ENCODE measurements at places on chromosomes 11 and 22. TPM values are rescaled to one million over a fixed set of nuclear protein-coding genes. Genes with fewer than 3 reads are reported as not detected.

DNA sequence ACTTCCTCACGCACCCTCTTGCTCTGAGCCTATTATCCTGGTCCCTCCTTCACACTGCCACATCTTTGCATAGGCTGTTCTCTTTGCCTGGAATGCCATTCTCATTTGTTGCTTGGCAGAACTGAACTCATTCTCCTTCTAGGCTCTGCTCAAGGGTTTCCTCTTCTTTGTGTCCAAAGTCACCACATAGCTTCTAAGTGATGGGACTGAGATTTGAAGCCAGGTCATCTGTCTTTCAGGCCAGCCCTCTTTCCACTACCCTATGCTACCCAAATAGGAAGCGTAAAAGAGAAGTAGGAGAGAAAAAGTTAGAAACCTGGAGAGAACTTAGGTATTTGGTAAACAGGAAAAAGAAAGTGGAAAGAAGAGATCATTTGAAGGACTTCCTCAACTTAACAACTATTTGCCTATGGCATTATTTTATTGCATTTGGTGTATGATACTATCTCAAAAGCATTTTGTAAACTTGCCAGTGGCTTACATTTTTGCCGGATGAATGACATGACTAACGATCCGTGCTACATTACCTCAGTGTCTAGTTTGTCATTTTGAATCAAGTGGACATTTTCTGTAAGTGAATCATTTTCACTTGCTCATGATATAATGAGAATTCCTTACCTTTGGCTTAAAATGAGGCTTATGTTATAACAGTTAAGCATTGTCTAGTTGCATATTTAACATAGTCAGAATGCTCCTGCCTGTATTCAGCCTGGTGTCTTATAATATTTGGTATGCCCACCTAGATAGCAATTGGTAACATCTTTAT lies 18.5 kb downstream of the NF2 start:
- H3K27me3 ChIP-seq = no peaks in the 10 kb centered on the region
- H3K4me3 ChIP-seq = no peak overlapping the region
- DNase-seq = no peak
- H3K36me3 ChIP-seq = no peaks in the 10 kb centered on the region
- H3K27ac ChIP-seq = no peak overlapping the region

The GLYAT gene
- not detected for total RNA-seq

DNA sequence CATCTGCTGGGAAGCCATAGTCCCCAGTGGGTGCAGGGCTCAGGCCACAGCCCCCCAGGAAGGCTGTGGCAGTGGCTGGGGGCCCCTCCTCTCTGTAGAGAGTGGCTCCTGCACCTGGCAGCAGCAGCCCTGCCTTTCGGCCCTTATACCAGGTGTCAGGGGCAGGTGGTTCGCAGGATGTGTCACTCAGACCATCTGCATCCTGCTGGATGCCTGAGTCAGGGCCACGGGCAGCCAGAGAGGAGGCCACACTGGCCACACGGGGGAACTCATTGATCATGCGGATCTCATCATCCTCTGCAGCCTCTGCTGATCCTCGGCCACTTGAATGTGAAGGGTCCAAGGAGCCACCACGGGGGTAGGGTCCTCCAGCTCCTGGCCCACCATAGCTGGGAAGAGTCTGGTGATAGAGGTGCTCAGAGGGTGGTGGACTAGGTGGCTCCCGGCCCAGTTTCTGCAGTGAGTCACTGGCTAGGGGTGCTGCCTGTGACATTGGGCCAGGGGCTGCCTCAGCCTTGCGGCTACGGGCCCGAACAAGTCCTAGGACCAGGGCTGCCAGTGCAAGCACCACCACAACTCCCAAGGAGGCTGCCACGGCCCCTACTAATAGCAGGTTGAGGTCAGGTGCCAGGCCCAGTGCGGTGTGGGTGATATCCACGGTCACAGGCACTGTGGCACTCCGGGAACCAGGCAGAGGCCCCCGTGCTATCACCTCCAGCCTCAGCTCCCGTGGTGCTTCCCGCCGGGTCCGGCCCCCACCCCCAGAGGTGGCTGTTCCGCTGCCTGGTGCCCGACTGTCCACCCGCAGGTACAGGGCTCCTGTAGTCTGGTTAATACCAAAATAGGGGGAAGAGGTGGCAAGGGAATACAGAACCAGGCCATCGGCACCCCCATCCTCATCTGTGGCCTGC lies 3.3 kb upstream of the TPP1 start:
- no peak overlapping the region for H3K27ac ChIP-seq
- H3K36me3 ChIP-seq = no peaks in the 10 kb centered on the region
- H3K27me3 ChIP-seq = no peaks in the 10 kb centered on the region
- no peak overlapping the region for H3K4me3 ChIP-seq
- DNase-seq = no peak

The TBC1D10A gene
- 45.5 TPM for total RNA-seq

The MISFA gene
- total RNA-seq = 1.8 TPM

The GNG3 gene
- total RNA-seq = not detected

Measured in aorta (tissue), 5 donors.